ENCODE measurements at places on chromosomes 4 and X. TPM values are rescaled to one million over a fixed set of nuclear protein-coding genes. Genes with fewer than 3 reads are reported as not detected.

ODAPH gene
- 0.48 TPM for total RNA-seq

GLOD5 gene
- not detected for total RNA-seq

METAP1 gene
- 50.8 TPM for total RNA-seq

- H3K4me1 ChIP-seq = no peaks in the 10 kb centered on the region
- no peak overlapping the region for H3K4me3 ChIP-seq
- no peak for DNase-seq
- no peaks in the 10 kb centered on the region for H3K27me3 ChIP-seq
Measured at GRCh38 chr4:19402581-19403065, 849.1 kb upstream of the SLIT2 start.

DNA sequence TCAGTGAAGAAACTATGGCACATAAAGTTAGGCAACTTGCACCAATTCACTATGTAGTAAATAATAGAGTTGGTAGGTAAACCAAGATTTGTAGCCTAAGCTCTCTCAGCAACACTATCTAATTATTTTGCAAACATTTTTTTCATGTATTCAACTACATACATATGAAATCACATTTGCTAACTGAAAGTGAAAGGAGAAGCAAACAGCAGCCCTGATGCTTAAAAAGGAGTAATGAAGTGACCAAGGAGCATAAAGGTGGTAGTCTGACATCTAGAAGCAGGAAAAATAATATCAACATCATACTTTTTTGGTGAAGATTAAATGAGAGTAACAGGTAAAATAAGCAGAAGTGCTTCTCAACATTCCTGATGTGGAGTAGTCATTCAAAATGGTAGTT, 603.7 kb downstream of the GRXCR1 start:
- no peaks in the 10 kb centered on the region for H3K4me1 ChIP-seq
- no peaks in the 10 kb centered on the region for H3K36me3 ChIP-seq
- DNase-seq = no peak
- no peak overlapping the region for H3K27ac ChIP-seq
- no peaks in the 10 kb centered on the region for H3K27me3 ChIP-seq
- H3K4me3 ChIP-seq = no peak overlapping the region

DNA sequence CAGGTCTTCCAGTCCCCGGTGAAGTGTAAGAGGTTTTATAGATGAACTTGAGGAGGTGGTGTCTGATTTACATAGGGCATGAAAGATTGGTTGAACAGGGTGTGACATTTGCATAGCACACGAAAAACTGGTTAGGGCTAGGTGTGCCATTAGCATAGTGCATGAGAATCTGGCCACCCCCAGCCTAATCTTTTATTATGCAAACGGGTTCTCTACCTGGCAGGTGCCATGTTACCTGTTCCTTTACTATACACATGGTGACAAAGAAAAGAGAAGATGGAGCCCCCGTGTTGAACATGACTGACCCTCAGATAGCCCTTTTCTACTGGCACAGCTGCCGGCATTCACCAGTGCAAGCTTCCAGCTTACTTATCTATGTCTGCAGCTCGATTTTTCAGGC, 71.0 kb downstream of the UCHL1 start:
- no peak overlapping the region for H3K27ac ChIP-seq
- H3K4me3 ChIP-seq = no peak overlapping the region
- H3K36me3 ChIP-seq = no peaks in the 10 kb centered on the region
- no peak for DNase-seq
- H3K4me1 ChIP-seq = no peaks in the 10 kb centered on the region
- no peaks in the 10 kb centered on the region for H3K27me3 ChIP-seq

- H3K27me3 ChIP-seq = no peaks in the 10 kb centered on the region
- no peak overlapping the region for H3K4me3 ChIP-seq
- H3K27ac ChIP-seq = peak overlapping the region; percentile 83
- no peaks in the 10 kb centered on the region for H3K36me3 ChIP-seq
- no peaks in the 10 kb centered on the region for H3K4me1 ChIP-seq
Measured at GRCh38 chr4:53489279-53489889, 101.9 kb downstream of the LNX1 start.
